Fibroblast of mammary gland (primary cell): ENCODE measurements at places on chromosomes 5 and 9.

DNA sequence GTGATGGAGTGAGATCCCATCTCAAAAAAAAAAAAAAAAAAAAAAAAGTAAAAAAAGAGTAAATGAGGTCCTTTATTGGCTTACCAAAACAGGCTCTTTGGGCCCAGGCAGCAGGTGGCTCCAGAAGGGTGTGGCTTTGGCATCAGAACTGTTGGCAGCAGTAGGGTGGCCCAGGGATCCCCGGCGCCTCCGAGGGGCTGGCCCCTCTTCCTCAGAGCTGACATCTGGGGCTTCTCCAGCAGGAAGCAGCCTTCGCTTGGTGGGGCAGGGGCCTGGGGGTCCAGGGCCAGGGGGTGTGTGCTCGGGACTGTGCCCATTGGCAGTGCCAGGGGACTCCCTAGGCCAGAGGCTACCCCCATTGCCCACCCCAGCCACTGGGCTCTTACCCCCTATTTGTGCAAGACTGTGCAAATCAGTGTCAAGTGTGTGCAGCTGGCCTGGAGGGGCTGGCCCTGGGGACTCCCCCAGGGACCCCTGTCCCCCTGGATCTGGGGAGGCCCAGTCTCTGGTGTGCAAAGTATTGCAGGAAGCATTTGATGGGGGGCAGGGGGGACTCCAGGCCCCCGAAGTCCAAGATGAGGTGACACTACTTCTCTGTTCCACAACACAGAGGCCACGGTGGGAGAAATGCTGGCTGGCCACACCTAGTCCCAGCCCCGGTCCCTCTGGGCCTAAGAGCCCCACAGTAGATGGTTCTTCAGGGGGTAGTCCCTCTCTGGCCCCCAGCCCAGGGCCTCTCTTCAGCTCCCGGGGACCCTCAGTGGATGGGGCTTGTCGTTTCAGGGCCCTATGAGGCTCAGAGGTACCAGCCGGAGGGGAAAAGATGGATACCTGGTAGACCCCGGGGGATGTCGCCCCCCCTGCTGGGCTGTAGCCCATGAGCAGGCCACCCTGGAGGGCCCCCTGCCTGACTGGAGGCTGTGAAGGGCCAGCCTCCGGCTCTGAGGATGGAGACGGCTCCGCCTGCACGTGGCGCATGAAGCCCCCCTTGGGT is 4.7 kb upstream of the STOML2 start:
- no peak for DNase-seq

DNA sequence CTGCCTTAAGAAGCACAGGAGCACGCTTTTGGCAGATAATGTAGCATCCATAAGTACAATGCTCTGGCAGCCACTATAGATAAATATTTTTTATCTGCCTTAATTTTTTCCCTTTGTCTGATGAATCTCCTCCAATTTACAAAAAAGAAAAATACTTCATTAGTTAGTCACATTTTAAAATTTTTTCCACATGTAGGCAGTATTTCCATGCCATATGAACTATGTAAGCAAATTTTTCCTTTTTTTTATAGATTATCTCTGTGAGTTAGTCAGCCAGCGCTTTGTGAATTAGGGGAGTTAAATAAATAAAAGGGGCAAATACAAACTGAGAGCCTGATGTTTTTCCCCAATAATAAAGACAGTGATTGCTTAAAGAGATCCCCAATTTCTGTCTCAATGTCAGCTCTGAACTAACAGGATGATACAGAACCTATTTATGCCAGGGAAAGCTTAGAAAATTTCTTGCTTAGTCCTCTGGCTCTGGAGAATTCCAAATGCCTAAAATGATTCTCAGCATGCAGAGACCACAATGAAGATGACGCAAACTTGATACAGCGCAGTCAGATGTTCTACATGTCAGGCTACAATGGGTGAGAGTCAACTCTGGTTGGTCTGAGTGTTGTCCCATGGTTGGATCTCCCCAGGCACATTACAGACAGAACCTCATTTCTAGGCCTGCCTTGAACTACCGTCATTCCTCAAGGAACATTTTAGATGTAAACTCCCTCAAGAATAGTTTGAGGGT is 390.4 kb upstream of the CDH6 start:
- no peak for DNase-seq

DNA sequence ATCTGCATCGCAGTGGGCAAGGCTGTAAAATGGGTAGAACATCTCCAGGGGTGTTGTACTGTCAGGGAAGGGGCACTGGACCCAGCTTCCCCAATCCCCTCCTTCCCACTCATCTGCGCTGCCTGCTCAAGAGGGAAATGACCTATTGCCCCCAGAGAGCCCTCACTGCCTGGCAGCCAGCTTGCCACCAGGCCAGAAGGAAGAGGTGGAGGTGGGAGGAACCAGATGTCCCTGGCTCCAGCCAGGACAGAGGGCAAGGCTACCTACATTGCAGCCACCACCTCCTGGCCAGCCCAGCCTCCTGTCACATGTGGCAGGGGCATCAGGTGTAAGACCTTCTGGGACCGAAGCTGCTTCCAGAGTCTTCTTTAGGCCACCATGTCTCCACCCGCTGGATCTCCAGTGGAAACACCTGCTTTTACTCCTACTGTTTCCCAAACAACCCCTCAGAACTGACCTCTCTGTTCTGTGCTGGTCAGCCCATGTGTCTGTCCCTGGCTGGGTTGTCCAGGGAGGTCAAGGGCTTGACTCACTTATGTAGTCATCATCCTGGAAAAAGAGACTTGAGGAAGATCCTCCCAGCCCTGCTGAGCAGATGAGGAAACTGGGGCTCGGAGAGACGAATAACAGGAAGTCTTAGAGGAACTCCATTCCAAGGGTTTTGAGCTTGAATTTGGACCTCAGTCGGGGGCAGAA is 42.3 kb downstream of the JADE2 start:
- peak; percentile 95 for DNase-seq

- DNase-seq = peak; percentile 98
Measured at GRCh38 chr5:123708074-123708806, 196.3 kb downstream of the CSNK1G3 start.

DNA sequence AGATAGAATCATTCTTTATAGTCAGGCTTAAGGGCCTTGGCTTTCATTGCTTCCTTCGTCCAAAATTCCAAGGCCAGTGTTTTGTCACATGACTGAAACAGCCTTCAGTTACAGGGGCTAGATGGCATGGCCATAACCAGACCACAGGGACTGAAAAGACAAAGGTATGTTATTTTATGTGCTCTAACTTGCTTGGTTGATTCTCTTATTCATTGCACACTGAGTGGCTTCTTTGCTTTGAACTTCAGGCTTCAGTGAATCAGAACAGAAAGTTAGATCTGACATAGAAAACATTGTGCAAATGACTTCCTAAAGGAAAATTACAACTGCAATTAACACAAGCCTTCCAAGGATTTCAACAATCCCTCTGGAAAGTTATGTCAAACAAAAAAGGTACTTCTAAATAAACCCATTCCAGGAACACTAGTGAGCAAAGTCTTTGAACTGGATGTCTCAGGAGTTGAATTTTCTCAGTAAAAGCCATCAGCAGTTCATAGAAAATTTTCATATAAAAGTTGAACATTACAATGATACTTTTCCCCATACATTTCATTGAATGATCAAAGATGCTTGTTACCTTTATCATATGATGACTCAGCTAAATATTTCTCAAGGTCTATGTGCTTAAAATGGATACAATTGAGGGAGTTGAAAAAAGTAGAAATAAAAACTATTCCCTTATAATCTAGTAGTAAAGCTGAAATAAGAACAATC is 355.3 kb downstream of the TMEM232 start:
- no peak for DNase-seq

DNA sequence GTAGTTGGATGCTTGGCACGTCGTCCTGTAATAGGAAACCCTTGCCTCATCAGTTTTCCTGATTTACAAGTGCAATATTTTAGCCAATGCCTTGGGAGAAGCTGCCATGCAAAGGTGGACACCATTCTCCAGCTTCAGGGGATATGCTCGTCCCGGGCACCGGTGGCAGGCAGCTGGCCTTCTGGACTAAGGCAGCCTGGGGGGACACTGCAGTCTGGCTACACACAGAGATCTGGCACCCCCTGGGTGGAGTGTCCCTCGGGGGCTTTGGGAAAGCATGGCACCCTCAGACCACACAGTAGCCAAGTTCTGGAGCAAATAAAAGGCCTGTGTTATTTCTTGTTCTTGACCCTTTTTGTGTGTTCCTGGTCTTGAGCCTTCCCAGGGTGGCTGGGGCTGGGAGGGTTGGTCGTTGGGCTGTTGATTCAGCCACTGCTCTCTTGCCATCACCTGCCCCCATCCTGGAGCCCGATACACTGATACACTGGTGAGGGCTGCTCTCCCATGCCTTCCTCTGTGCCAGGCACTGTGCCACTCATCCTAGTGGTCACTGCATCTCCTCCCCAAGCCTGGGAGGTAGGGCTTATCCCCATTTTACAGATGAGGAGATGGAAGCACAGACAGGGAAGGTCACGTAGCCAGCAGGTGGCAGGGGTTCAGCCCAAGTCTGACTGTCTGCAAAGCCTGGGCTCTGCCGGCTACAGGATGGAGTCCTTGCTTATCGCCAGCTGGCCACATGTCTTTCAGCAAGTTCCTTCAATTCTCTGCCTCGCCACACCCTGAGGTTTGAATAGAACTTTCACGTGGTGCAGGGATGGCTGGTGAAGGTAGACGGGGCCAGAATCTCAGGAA is 134.1 kb downstream of the RGS3 start:
- no peak for DNase-seq

DNA sequence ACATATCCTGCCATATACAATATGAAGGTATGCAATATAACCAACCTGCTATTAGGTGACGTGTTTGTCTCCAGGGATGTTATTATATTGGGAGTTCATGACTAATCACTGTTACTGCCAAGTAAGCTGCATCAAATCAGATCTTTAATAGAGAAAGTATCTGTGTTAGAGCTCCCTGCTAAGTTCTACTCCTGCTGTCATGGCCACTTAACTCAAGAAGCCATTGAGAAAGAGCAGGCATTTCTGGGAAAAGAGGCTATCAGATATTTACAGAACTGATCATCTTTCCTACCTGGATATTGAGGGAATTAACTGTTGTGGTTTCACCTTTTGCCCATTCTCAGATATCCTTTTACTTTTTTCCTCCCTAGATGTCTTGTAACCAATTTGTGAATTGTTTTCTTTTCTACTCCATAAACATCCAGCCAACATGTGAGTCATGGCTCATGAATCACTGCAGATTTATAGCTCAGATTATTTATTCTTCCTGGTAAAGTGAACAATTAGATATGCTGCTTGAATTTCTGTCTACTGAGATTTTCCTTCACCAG is 634.8 kb upstream of the FAM174A start:
- DNase-seq = peak; percentile 30

- DNase-seq = no peak
Measured at GRCh38 chr5:14250748-14251701, 107.9 kb downstream of the TRIO start.

GRCh38 chr5:31993165-31993961 is 180.8 kb downstream of the GOLPH3 start:
- peak; percentile 13 for DNase-seq

GRCh38 chr9:79377339-79377855 is 194.4 kb upstream of the TLE4 start:
- DNase-seq = no peak

GRCh38 chr5:16736158-16736995 is 119.6 kb upstream of the RETREG1 start:
- DNase-seq = no peak

DNA sequence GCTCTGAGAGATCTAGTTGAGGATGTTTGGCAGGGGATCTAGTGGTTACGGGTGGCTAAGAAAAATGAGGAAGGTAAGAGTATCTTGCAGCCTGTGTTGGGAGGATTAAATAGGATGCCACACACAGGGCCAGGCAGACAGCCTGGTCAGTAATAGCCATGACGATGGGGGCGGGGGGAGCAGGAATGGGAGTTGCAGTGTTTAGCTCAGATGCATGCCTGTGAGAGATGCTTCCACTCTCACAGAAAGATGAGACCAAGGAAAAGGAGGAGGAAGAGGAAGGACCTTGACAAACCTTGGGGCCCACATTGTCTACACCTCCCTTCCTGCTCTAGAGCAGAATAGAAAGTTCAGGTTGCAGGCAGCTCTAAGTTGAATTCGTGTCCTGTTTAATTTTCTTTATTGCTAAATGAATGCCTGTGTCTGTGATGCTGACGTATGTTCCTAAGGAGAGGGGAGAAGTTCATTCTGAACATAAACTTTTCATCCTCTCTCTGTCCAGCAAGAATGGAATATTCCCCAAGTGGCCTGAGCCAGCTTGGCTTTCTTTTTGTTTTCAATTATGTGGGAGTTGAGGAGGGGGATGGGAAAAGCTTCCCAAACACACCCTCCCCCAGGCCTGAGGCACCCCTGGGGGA is 28.7 kb downstream of the TGFBI start:
- peak; percentile 61 for DNase-seq

- no peak for DNase-seq
Measured at GRCh38 chr9:82129708-82130107, 141.1 kb downstream of the SPATA31D1 start.

- DNase-seq = no peak
Measured at GRCh38 chr9:5834214-5834613, 1.3 kb upstream of the ERMP1 start.

GRCh38 chr9:6113312-6113711 is 97.9 kb upstream of the RANBP6 start:
- peak; percentile 34 for DNase-seq

DNA sequence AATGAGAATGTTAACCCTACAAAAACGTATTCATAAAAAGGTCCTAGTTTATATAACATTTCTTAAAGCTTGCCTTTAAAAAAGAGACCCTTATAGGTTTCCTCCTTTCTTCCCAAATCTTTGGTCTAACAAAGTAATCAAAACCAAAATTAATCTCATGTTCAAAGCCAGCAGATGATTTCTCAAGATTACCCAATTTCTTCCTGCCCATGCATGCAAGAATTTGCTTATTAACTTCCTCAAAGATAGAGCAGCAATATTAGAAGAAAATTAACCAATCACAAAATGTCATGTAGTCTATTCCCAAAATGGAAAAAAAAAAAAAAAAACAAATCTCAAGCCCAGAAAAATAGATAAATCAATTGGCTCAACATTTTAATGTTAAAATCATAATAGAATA is 114.9 kb downstream of the MLLT3 start:
- DNase-seq = no peak

GRCh38 chr9:72361217-72361616 is 3.8 kb downstream of the ZFAND5 start:
- DNase-seq = no peak

- DNase-seq = peak; percentile 79
Measured at GRCh38 chr9:99368341-99369326, 146.6 kb downstream of the SEC61B start.

- peak; percentile 75 for DNase-seq
Measured at GRCh38 chr5:111068213-111068612, 3.3 kb upstream of the TSLP start.

DNA sequence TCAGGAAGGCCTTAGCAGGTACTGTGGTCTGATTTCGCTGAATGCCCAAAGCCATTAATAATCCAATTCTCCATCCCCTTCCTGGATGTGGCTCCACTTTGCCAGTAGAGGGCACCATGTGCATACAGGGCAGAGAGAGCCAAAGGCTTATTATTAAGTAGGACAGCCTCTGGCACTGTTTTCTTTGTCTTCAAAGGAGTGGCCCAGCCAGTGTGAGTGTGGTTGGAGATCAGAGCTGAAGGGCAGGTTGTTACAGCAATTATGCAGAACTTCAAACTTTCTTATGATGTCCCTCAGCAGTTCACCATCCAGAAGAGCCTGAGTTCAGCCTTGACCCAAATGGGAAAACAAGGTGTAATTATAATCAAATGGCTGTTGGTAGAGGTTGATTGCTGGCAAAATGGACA is 38.6 kb upstream of the CEMIP2 start:
- DNase-seq = peak; percentile 71
